ENCODE measurements at places on chromosomes 4 and X.

GRCh38 chrX:150572206-150572605, 3.8 kb downstream of the MTM1 start:
- DNase-seq: no peak

DNA sequence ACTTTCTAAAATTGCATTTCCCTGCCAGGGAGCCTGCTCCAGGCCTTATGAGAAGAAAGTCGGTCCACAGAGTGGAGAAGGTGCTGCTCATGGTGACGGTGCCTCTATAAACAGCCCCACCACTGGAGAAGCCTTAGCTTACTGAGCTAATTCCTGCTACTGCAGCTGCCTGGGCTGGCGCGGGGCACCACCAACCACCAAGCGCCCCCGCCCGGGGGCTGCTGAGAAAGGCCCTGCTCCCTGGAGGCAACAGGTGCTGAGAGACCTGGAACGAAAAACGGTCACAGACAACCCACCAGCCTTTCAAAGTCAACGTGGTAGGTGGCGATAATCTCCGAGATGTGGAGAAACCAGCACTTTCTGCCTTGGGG, 2.9 kb downstream of the HCFC1 start:
- no peak for DNase-seq

GRCh38 chrX:84907324-84907968, 96.2 kb upstream of the APOOL start:
- DNase-seq: no peak

- DNase-seq: no peak
These were observed 201.7 kb downstream of the SPRY1 start for GRCh38 chr4:123598331-123598730.

DNA sequence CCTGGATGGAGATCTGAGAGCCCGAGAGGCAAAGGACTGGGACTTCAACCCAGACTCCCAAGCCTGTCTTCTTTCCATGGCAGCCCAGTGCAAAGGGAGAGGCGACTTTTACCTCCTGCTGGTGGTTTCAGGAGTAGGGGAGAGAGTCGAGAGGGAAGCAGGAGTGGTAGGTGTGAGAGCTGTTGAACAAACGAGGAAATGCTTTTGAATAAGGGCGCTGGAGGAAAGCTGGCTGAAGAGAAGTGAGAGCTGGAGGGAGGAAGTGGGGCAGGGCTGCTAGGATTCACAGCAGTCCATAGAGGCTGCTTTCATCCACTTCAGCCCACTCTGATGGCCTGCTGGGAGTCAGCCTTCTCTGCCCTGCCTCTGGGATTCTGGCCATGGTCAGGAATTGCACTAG, 81.8 kb upstream of the EFNB1 start:
- DNase-seq: no peak

DNA sequence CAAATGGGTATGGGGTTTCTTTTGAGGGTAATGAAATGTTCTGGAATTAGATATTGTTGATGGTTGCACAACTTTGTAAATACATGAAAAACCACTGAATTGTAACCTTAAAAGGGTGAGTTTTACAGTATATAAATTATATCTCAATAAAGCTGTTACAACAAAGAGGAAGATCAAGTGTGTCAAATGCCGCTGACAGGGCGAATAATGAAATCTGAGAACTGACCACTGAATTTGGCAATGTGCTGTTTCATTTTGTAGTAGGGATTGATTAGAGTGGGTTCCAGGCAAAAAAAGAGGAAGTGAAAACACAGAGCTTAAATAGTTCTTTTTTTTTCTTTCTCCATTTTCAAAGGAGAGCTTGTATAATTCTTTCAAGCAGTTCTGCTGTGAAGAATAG, 161.1 kb upstream of the NAP1L5 start:
- DNase-seq: no peak

- no peak for DNase-seq
These were observed 54.3 kb upstream of the CAMK2D start for GRCh38 chr4:113815826-113816225.

DNA sequence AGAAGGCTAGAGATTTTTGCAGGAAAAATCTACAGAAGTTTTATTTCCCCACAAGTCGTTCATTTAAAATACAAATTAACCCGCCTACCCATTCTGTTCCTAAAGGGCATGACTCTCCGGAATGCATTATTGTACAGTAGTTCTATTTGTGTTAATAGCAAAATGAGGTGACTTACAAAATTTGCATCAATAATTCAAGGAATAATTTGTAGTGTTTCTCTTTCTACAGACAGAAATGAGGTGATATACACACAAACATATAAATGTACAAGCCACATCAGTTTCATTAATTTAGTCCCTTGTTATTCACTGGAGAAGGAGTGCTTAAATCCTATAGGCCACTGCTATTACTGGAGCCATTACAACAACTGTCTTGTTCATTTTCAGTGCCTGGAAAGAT, 501.3 kb upstream of the DIAPH2 start:
- DNase-seq: no peak

GRCh38 chrX:71171110-71171801, 26.6 kb downstream of the NLGN3 start:
- DNase-seq: no peak

DNA sequence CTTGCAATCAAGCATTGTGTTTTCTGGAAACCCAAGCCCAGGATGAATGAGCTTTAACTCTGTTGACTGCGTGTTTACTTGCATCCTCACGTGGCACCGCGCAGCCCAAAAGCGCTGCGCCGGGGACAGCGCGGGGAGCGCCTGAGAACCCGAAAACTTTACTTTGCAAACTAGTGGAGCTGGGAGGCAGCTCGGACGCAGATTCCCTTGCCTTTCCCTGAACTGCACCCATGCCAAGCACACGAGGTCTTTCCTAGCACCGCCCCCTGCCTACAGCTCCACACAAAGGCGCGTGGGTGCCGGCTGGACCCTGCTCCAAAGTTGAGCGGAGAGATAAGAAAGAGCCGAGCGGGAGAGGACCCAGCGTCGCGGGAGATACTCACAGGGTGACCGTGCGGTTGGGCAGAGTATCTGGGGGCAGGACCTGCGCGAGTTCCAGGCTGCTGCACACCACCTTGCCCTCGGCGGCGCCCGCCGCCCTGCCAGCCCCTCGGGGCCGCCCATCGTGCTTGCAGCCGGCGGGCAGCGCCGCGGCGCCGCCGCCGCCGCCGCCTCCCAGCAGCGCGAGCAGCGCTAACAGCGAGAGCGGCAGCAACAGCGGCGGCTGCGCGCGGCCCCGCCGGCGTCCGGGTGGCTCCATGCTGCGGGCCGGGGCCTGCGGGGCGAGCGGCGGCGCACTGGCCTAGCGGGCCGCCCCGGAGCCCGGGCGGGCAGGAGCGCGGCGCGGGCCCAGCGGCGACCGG, 550 bp downstream of the ADGRA3 start:
- peak; percentile 30 for DNase-seq

DNA sequence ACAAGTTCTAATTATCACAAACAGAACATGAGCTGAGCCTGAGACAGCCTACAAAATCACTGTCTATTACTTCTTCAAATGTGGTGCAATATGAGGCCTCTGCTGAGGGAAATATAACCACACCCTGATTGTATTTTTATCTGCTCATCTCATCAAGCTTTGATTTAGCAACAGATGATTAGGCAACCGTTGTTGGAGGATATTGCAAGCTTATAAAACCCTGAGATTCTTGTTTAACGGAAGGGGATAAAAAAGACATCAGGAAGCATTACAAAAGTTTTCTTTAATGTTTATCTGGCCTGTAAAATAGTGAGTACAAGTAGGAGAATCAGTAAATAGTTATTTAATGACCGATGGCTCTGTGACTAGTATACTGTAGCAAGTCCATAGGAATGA, 108.5 kb downstream of the ZNF330 start:
- peak; percentile 77 for DNase-seq

- no peak for DNase-seq
These were observed 201.4 kb downstream of the ARHGAP10 start for GRCh38 chr4:147933316-147933715.

DNA sequence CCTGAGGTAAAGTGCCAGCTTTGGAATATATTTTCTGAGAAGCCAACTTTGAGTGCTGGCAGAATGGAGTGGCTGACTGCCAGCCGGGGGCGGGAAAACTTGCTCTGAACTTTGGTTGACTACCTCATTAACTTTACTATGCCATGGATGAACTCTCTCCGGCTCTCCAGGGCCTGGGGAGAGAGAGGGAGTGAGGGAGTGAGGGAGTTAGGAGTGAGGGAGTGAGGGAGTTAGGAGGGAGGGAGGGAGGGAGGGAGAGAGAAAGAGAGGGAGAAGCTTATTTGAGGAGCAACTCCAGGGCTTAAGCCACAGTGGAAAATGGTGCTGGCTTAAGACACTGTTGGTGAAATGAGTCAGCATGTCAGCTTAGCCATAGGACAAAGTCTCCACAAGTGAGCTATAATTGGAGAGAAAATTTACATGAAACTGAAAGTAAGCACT, 280.9 kb upstream of the RPS6KA3 start:
- no peak for DNase-seq

- no peak for DNase-seq
These were observed 10.8 kb upstream of the PJA1 start for GRCh38 chrX:69176053-69176452.

GRCh38 chr4:2285613-2286381, 23.9 kb upstream of the MXD4 start:
- DNase-seq: no peak

GRCh38 chr4:94375364-94375763, 32.7 kb upstream of the HPGDS start:
- DNase-seq: no peak

DNA sequence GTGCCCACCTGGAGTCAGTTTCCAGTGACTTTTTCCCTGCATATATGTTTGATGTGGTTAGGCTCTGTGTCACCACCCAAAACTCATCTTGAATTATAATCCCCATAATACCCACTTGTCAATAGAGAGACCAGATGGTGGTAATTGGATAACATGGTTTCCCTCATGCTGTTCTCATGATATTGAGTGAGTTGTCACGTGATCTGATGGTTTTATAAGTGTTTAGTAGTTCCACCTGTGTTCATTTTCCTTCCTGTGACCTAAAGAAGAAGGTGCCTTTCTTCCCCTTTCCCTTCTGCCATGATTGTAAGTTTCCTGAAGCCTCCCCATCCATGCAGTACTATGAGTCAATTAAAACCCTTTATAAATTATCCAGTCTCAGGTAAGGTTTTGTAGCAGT, 740.9 kb downstream of the ARAP2 start:
- DNase-seq: no peak

GRCh38 chr4:89301902-89302301, 5.7 kb downstream of the GPRIN3 start:
- no peak for DNase-seq

GRCh38 chr4:186693159-186693815, 30.4 kb downstream of the FAT1 start:
- peak; percentile 40 for DNase-seq

- DNase-seq: no peak
These were observed 59.3 kb upstream of the HS3ST1 start for GRCh38 chr4:11487868-11488544.

DNA sequence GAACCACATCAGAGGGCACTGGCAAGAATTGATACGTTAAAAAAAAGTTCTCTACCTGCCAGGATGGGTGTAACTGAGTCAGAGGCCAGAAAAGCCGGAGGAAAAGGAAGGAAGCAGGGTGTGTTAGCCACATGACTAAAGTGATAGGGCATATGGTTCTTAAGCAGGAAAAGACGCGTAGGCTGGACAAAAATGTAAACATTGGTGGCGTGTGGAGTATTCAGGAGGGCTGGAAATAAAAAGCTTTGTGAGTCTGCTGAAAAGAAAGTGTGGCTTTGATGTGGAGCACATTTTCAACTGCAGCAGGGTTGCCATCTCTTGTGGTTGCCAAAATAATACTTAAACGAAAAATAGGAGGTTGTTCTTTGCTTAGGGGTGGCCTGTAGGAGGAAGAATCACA, 186.5 kb upstream of the RPL34 start:
- DNase-seq: peak; percentile 21

- DNase-seq: no peak
These were observed 105.2 kb downstream of the UCHL1 start for GRCh38 chr4:41361794-41362526.

DNA sequence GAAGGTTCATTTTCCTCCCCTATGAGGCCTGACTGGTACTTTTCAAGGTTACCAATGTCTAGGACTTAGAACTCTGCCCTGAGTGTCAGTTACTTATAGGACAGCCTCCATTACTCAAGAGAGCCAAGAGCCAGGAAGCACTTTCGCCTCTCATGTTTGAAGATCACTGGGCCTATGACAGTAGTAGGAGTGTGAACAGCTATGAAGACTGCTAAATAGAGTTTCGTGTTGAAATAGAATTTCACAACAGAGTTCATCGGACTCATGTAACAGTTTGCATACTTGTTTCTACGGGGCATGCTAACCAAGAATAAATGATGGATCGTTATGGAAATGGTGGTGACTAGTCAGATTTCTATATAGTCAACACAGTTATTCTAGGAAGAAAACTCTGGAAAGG, 97.8 kb upstream of the GPC4 start:
- DNase-seq: no peak

DNA sequence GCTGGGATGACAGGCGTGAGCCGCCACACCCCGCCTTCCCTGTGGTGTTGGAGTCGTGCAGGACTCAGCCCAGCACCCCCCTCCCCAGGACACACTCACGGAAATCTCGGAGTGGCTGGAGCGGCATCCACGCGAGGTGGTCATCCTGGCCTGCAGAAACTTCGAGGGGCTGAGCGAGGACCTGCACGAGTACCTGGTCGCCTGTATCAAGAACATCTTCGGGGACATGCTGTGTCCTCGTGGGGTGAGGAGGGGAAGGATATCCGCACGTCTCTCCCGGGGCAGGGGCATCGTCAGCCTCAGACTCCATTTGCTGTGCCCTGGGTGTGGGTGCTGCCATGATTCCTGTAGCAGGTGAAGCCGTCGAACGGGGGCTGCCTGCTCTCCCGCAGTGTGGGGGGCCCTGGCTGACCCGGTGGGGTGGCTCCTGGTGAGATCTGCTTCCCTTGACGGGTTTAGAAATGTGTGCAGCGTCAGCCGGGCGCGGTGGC, 10.3 kb downstream of the PLCXD1 start:
- no peak for DNase-seq

GRCh38 chrX:17501746-17502145, 126.7 kb downstream of the NHS start:
- no peak for DNase-seq

- no peak for DNase-seq
These were observed 1786.3 kb upstream of the TENM3 start for GRCh38 chr4:180456928-180457327.

DNA sequence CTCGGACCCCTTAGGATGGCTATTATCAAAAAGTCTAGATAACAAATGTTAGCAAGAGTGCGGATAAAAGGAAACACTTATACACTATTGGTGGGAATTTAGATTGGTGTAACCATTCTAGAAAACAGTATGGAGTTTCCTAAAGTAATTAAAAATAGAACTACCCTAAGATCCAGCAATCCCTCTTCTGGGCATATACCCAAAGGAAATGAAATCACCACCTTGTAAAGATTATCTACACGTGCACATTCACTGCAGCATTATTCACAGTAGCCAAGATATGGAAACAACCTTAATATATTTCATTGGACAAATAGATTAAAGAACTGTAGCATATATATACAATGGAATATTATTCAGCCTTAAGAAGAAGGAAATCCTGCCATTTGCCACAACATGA, 462.4 kb downstream of the IQCM start:
- no peak for DNase-seq
